ENCODE measurements at places on chromosomes 1 and 21.
A peak's percentile ranks its signal among the peaks of the same experiment; 100 is the strongest.

DNA sequence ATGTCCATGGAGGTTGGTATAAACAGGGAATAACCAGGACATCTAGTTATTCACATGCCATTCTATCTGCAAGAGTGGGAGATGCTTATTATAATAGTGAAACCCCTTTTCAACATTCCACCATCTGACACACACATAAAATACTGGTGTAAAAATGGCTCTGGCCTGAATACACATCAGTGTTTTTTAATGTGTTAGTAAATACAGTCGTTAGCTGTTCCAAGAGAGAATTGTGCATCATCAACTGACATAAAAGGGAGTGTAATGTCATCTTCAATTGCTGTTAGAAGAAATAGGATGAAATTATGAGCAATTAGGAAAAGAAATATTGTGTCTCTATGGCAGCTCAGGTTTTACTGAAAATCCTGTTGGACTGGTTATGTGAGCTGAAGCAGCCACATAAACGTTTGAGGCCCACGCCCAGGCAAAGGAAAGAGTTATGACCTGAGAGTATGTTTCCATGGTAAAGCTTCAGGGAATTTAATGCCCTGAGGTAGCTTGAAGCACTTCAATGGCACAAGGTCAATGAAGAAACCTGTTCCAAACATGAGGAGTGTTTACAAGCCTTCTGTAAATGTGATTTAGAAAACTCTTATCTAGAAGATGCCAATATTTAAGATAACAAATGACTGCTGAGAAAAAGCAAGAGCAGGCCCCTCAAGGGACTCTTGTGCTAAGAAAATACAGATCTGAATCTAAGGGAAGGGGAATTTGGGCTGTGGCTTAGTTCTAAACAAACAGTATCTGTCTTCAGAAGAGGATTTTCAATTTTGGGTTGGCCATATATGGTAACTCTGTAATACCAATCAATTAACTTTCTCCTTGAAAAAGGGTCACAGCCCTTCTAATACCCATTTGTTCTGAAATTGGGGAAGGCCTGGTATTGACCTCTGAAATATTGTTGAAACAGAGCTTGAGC is 384.3 kb downstream of the SEC16B start:
- DNase-seq, result no peak

GRCh38 chr21:41369105-41369919 is 7.5 kb downstream of the MX2 start:
- DNase-seq, result no peak

- no peak for DNase-seq
These were observed 30.2 kb downstream of the RUNX3 start for GRCh38 chr1:24899581-24900485.

DNA sequence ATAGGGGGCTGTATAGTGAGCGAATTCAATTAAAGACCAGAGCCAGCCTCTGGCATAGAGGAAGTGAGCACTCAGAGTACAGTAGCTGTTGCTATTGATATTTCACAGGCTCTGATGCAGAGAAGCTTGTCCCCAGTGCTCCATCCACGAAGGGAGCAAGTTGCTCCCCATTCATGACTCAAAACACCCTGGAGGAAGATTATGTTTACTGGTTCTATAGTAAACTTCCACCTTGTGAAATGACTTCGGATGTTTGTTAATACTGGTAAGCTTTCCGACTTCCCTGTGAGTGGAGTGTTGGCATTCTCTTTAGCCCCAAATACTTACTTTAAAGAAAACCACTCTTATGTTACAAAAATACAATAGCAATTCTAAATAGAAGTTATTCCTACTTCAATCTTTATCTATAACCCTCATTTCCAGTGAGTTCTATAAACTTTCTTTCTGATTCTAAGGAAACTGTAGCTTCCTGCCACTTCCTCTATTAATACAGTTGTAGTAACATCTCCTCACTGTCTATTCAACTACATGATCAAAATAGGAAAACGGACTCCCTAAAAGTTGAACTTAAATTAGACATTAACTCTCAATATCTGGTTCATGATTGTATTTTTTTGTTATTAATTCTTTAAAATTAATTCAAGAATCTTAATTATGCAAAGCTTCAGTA is 46.4 kb downstream of the ZNF281 start:
- DNase-seq, result no peak

DNA sequence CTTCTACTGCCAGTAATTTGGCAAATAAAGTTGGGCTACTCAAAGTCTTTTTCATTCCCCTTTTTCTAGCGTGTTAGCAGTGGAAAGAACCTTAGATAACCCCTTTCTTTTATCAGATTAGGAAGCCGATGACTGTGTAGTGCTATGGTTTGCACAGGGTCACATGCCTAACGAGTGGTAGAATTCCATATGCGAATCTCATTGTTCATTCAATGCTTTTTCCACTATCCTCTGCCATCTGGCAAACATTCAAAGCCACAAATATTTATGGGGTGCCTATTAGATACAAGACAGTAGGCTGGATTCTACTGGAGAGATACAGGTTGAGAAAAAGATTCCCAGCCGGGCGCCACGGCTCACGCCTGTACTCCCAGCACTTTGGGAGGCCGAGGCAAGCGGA is 14.9 kb upstream of the IER5 start:
- DNase-seq, result no peak

- DNase-seq, result peak; percentile 17
These were observed 29.4 kb upstream of the TRIM17 start for GRCh38 chr1:228445843-228446650.

DNA sequence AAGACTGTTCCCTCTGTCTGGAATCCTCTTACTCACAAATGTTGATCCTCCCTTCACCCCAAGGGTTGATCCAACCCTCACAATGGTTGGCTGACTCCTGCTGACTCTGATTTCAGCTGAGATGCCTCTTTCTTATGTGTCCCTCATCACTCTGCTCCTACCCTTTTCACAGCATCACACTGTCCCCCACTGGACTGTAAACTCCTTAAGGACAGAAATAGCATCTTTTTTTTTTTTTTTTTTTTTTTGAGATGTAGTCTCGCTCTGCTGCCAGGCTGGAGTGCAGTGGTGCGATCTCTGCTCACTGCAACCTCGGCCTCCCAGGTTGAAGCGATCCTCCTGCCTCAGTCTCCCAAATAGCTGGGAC is 97.9 kb upstream of the SYT6 start:
- no peak for DNase-seq

GRCh38 chr1:48853006-48853405 is 76.3 kb upstream of the BEND5 start:
- DNase-seq, result no peak

DNA sequence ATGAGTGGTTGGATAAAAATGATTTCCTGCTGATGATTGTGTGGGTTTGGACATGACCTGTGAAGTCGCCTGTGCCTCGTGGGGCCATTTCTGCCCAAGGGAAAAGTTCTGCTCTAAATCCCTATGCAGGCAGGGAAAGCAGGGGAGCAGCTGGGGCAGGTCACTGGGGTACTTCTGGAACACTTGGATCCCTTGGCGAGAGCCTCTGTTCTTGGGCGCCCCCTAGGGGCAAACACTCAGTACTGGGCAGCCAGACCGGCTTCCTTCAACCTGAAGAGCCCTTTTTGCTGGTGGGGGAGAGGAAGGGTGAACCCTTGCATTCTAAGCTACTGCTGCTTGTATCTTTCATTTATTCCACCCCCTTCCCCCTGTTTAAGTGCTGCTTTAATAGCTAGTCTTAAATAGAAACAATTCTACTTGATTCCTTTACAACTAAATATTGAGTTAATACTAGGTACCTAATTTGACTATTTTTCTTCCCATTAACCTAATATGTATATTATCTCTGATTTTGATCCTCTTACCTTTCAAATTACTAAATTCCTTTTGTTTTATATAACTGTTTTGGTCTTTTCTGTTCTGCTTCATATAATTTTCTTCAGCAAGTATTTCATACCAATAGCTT is 5.1 kb upstream of the CLEC20A start:
- peak; percentile 73 for DNase-seq

DNA sequence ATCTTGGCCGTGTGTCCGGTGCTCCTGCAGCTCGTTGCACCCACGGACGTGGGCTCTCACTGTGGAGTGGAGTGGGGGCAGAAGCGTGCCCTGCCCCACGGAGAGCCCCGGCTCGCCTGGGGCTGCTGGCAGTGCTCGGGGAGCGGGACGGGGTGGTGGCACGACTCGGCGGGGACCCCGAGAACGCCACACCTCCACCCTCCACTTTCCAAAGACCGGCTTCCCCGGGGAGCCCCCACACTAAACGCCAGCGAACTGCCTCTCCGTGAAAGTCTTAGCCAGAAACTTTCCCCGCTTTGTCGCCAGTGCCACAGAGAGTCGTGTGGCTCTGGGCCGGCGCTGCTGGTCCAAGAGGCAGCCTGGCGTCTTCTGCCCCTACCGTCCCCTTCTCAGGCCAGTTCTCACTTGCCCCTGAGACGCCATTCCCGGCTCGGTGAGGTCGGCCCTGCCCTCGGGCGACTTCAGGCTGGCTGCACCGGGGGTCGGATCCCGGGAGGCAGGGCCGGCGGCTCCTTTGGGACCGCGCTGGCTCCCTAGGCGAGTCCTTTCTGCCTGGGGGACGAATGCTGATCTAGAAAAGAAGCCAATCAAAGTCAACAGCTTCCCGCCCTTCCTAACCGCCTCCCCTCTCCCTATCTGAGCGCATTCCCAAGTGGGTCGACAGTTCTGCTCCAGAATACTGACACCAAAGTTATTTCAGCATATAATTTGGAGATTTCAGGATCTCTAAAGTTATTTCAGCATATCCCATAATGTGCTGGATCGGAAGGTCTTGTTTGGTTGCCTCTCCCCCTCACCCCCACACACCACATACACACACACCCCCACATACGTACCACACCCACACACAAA is 2.6 kb upstream of the SAMD13 start:
- DNase-seq, result peak; percentile 30

DNA sequence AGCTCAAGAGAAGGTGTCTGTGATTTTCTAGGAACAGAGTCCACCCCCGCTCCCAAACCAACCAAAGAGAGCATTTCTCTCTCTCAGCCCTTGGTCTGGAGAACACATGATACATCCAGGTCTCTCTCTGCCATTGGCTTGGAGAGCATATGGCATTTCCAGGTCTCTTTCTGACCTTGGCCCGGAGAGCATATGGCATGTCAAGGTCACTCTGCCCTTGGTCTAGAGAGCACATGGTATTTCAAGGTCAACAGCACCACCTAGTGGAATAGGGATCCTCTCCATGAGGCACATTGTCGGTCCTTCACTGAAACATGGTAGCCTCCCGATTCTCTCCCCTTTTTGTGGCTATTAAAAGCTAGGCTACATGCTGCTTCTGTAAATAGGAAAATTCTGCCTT is 437.7 kb upstream of the OLFM3 start:
- DNase-seq, result no peak

GRCh38 chr1:116568662-116569380 is 2.0 kb downstream of the CD58 start:
- no peak for DNase-seq

GRCh38 chr1:2322065-2322571 is 69.2 kb downstream of the MORN1 start:
- peak; percentile 52 for DNase-seq

DNA sequence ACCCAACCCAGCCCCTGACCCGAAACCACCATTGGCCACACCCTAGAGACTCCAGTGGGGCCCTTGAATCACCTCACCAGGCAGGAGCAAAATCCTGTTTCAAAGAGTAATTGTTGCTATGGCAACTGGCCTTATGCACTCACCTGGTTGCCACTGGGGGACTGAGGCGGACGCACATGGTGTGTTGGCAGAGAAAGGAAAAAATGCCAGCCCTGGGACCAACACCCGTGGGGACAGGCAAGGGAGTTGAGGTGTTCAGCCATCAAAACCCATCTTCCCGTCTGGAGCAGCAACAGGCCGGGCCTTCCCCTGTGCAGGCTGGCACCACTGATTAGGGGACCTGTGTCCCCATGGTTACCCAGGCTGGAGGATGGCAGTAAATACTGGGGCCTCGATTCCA is 395.8 kb upstream of the VAMP3 start:
- no peak for DNase-seq

- no peak for DNase-seq
These were observed 2112.9 kb downstream of the NCAM2 start for GRCh38 chr21:23111070-23111600.

GRCh38 chr1:2098839-2099785 is 48.9 kb downstream of the PRKCZ start:
- DNase-seq, result no peak

DNA sequence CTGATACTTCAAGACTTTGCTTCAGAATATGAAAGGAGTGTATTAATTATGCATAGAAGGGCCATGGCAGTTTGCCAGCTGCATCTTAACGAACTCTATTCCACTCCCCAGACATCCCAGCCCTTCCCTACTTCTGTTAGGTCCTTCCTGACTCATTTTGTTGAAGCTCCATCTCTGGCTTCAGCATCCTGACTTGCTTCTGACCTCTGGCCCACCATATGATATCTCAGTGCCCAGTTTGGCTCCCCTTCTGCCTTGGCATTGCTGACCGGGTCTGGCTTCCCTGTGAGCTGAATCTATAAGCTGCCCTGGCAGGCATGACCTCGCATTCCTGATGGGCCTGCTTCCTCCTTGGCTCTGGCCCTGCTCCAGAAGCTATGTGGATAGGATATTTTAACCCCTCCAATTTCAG is 27.6 kb upstream of the ARHGAP29 start:
- no peak for DNase-seq

- DNase-seq, result no peak
These were observed 14.1 kb downstream of the ROR1 start for GRCh38 chr1:63787875-63788274.

- DNase-seq, result no peak
These were observed 112.1 kb downstream of the ST6GALNAC3 start for GRCh38 chr1:76186554-76187170.

GRCh38 chr1:58502519-58502918 is 44.0 kb downstream of the OMA1 start:
- DNase-seq, result no peak

DNA sequence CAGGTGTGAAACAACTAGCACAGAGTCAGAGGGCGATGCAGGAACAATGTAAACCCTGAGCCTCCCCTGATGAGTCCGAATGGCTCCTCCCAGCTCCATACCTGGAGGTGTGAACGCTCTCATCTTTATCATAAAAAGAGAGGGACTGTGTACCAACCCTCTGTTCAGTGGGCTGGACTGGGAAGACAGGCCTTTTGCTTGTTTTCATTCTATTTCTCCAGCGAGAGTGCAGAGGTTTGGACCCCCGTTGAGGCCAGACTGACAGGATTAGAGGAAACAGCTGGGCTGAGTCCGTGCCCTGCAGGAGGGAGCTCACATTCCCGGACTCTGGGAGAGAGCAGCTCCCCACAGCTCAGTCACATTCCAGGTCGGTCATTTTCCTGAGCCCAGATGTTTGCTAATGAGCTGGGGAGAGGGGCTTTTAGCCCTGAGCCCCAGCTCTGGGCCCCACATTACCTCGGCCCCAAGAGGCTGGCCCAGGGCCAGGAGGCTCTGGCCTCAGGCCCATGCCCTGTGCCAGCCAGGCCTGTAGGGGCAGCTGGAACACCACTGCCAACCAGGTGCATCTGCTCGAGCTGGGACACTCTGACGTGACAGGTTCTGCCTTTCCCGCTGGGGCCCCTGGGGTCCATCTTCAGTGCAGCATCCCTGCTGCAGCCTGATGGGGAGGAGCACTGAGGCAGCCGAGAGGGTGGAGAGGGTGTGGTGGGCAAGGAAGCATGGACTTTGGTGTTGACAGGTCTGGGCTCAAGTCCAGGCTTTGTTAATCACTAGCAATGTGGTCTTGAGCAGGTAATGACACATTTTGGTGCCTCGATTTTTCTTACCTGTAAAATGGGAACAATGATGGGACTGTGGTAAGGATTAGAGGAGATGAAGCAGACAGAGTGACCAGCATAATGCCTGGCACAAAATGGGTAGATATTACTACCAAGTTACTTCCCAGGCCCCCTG is 3.5 kb upstream of the NBL1 start:
- no peak for DNase-seq

- DNase-seq, result no peak
These were observed 30.5 kb upstream of the THEM4 start for GRCh38 chr1:151939779-151940178.

Measured in progenitor cell of endocrine pancreas (in vitro differentiated cells).